Cerebellar nuclear complex (tissue), 1 donor: ENCODE measurements at places on chromosomes 1 and 21.

DNA sequence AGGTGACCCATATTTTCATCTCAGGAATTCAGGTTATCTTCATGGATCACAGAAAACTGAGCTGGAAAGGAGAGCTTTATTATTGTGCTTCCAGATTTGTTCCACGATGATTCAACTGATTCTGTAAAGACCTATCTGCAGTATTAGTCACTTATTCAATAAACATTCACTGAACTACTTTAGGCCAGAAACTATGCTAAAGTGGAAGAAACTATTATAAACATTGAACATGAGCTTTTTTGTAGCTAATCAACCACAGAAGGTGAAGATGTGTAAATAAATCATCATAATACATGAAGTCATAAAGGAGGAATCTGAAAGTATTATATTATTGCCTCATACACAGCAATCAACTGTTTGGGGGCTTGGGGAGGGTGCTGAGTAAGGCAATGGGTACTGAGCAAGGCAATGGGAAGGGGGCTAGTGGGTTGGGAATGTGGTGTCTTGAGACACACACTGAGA lies 30.6 kb upstream of the EXO1 start:
- no peak for DNase-seq

DNA sequence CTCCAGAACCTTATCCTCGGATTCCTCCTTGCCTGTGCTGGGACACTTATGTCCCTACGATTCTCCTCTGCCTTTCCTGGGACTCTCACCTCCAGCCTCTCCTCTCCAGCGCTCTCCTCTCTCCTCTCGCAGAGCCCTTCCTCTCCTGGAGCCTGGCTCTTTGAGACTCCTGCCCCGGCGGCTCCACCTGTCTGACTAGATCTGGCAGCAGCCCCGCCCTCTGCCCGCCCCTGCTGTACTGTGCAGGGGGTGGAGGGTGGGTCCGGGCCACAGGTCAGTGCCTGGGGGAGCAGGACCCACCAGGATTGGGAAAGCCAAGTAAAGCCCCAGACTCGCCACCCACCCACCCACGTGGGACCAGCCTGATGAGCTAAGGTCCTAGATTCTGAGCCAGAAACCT lies 1.6 kb downstream of the ELOVL1 start:
- no peak for DNase-seq

GRCh38 chr1:114082867-114083585 lies 70.6 kb downstream of the SYT6 start:
- no peak for DNase-seq

DNA sequence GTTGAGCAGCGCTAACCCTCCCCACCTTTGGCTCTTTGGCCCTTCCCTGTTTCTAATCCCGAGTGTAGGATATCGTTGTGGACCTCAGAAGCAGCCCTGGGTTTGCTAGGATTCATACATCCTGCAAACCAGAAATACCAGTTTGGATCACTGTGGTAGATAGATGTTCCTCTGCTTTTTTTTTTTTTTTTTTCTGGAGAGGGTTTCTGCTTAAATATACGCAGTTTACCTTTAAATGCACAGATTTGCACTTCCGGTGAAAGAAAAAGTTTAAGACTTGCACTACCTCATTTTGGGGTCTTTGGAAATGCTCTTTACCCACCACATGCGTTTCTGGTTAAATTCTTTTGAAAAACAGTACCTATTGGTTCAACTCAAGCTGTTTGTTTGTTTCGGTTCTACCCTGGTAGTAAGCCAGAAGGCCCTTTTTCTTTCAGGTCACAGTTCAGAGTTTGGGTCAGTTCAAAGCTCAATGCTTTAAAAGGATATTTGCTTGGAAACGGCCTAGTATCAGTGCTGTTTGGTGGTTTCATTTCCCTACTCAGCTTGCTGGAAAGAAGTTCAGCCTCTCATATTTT lies 908 bp downstream of the DDI2 start:
- DNase-seq, result no peak

DNA sequence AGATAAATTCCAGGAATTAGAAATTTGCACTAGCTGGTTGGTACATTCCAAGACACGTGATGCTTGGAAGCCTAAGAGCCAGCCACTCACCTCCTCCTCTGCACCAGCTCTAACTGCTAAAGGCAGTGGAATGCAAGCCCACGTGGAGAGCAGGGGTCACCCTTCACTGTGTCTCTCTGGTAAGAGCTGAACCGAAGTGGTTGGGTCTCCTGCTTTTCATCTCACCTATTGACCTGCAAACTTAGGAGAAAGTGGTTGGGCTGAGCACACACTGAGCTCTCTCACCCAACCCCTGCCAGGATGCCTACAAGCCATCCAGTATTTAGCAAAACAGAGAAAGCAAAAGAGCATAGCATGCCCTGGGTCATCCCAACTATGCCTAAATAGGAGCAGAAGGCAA lies 19.3 kb downstream of the HAO2 start:
- DNase-seq, result no peak

DNA sequence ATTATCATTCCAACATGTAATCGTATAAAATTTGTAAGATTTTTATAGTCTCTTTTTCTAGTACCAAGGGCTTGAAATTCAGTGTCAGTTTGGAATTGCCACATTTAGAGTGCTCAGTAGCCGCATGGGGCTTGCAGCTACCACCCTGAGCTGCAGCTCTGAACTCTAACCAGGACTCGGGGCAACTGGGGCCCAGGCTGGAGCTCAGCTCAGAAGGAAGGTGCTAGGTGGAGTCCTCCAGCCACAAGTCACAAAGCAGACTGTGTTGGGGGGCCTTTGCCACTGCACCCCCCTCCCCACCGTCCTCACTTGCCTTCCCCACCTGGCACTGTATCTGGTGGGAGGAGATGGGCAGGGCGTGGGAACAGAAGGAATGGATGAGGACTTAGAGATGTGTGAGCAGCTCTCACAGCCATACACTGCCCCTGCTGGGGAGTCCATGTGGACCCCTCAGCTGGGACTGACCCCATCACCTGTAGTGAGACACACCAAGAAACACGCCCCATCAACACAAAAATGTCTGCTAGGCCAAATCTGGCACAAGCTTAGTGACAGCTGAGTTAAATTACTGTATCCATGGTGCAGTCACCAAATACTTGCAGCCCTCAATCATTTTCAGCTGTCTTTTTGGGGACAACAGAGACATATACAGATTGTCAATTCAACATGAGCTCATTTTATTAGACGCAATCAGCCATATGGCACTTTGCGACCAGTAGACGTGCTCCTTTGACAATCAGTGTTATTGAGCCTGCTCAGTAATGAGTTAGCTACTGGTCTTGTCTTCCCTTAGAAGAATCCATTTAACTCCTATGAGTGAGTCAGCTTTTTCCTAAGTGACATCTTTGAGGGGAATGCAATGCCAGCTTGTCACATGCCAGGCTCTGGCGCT lies 241.7 kb upstream of the RAB4A start:
- DNase-seq, result no peak

DNA sequence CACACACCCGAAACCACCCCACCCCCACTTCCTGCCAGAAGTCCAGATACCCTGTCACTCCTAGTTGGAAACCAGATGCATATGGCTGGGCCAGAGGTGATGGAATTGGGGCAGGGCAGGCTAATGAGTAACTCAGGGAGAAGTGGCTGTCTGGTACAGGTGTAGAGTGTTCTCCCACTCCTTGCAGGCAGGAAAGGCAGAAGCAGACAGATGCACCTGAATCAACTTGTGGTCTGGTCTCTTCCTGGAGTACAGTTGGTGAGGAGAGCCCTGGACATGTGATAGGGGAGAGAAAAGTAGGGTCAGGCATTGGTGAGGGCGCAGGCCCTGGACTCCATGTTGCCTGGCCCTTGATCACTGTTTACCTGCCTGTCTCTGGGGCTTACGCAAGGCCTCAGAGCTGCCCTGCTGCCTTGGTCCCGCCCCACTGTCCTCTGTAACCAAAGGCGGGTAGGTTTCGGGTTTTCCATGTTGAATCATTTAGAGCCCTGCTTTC lies 2.5 kb downstream of the CGN start:
- DNase-seq, result no peak

DNA sequence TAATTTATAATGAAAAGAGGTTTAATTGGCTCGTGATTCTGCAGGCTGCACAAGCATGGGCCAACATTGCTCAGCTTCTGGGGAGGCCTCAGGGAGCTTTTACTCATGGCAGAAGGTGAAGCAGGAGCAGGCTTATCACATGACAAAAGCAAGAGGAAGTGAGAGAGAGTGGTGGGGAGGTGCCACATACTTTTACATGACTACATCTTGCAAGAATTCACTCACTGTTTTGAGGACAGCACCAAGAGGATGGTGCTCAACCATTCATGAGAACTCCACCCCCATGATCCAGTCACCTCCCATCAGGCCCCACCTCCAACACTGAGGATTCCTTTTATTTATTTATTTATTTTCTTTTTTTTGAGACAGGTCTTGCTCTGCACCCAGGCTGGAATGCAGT lies 5.5 kb upstream of the PLEKHM2 start:
- DNase-seq, result no peak

- no peak for DNase-seq
Observed at GRCh38 chr1:22415489-22415888, 36.2 kb upstream of the ZBTB40 start.

DNA sequence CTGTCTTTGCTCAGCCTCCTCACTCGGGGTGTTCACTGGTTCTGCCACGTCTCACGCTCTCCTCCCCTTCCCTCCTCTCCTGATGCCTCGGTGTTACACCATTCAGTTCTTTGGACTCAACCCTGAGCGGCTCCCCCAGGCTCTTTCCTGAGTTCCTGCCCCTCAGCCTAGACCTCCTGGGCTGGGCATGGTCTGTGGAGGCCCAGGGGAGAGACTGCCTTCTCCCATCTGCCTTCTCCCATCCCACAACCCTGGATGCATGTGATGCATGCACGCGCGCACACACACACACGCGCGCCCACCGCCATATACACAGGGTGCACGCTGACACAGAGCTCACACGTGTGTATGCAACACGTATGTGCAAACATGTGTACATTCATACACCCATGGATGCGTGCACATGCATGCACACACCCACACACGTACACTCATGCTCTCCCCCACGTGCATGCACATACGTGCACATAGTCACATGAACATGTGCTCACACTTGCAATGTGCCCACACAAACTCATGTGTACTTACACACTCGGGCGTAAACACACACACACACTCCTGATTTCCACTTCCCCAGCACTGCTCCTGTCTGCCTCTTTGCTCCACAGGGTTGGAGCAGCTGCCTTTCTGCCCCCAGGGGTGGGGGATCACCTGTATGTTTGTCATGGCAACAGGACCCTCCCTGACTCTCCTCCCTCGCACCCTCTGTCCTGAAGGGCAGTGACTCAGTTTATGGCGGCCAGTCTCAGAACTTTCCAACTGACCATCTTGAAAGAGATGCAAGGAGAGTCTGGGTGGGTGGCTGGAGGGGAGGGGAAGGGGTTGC lies 59.0 kb downstream of the HUNK start:
- no peak for DNase-seq

DNA sequence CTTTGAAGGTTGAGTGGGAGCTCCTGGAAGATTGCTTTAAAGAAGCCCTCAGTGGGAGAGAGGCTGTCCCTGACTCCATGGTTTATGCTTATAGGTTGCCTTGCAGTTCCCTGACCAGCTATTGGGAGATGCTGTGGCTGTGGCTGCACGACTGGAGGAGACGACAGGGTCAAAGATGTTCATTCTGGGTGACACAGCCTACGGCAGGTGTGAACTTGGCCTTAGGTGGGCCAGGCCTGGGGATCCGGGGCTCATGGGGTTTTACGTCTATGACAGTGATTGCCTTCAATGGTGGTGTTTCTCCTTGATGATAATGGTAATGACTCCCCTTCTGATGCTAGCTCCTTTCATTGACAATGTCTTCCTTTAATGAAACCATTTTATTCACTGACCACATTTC lies 692 bp downstream of the DPH2 start:
- DNase-seq, result no peak

- DNase-seq, result no peak
Observed at GRCh38 chr1:166272851-166273250, 106.0 kb upstream of the FAM78B start.

- DNase-seq, result peak; percentile 1
Observed at GRCh38 chr1:159071970-159072582, 4.5 kb downstream of the AIM2 start.

- DNase-seq, result no peak
Observed at GRCh38 chr1:170049176-170049800, 25.2 kb downstream of the KIFAP3 start.

DNA sequence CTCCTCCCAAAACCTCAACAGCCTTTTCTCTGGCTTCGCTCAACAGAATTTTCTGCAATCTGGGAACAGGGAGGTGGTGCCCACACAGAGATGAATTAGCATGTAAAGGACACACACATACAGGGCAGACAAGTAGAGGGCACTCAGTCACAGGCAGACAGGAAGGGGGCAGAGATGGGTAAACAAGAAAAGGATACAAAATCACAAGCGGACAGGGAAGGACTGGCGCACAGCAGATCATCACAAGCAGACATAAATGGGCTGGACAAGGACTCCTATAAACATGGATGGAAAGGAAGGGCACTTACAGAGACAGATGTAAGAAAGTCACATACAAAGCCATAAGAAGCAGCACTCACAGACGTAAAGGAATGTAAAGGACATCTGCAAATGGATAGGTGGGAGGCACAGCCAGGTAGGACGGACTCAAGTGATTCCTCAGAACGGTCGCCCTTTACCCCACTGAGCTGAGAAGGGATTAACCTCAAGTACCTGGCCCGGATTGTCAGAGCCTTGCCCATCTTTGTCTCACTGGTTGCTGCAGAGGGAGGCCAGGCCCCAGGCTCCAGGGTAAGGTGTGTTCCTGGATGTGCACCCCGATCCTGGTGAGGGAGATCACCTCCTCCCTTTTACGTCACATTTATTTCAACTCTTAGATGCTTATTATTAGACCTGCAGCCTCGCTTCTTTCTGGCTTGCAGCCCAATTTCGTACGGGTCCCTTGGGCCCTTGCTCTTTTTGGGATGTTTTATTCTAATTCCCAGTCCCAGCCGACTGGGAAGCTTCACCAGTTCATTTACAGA lies 836 bp upstream of the PRCC start:
- DNase-seq, result no peak

- DNase-seq, result no peak
Observed at GRCh38 chr1:204326771-204327300, 32.9 kb downstream of the PLEKHA6 start.

DNA sequence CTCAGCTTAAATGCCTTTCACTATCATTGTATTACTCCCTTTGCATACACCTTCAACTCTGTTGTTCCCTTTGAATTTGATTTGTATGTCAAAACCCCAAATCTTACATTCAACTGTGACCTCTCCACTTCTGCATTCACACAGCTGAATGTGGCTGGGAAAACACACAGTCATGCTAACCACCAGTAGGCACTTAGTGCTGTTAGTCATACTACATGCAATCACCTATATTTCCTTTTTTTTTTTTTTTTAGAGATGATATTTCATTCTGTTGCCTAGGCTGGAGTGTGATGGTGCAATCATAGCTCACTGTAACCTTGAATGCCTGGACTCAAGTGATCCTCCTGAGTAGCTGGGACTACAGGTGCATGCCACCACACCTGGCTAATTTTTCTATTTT lies 16.2 kb downstream of the BTBD8 start:
- no peak for DNase-seq
